ENCODE measurements at places on chromosomes 11 and 22. TPM values are rescaled to one million over a fixed set of nuclear protein-coding genes. Genes with fewer than 3 reads are reported as not detected.
A peak's percentile ranks its signal among the peaks of the same experiment; 100 is the strongest.

RCOR2 gene
- 15.6 TPM for polyA plus RNA-seq

- no peak for DNase-seq
Measured at GRCh38 chr11:125463590-125464269, 32.3 kb downstream of the FEZ1 start.

DNA sequence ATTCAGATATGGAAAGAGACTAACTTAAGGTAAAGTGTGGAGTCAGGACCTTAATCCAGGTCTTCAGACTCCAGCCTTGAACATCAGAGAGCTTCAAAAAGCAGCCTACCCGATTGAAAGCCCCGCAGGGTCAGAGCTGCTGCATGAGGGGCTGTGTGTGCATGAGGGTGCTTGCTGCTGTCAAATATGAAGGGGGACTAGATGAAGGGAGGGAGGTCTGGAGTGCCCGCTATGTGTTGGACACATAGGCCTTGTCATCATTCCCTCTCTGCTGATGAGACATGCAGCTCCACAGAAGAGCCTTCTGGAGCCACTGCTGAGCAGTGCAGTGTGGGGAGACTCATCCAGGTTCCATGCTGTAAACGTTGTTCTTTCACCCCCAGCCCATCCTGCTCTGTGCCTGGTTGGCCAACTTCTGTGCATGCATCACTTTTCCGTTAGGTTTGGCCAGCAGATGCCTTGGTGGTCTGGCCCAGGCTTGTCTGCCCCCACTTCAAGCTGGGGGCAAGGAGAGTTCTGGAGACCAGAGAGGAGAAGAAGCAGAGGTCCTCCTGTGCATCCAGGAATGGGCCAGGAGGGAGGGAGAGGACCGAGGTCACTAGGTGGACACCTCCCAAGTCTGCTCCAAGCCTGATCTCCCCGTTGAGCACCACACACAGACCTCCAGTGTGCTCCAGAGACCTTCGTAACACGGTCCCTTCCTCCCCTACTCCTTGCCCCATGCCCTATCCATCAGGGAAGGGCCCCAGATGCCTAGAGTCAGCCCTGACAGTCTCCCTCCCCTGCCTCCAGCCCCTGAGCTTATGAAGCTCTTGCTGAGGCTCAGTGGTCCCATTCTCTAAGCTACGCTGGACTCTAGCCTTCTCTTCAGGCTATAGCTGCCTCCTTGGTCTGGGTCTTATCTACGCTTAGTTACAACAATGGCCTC lies 32.0 kb downstream of the LRRC32 start:
- no peak for DNase-seq

GRCh38 chr11:73866095-73866579 lies 10.5 kb downstream of the COA4 start:
- no peak for DNase-seq

DNA sequence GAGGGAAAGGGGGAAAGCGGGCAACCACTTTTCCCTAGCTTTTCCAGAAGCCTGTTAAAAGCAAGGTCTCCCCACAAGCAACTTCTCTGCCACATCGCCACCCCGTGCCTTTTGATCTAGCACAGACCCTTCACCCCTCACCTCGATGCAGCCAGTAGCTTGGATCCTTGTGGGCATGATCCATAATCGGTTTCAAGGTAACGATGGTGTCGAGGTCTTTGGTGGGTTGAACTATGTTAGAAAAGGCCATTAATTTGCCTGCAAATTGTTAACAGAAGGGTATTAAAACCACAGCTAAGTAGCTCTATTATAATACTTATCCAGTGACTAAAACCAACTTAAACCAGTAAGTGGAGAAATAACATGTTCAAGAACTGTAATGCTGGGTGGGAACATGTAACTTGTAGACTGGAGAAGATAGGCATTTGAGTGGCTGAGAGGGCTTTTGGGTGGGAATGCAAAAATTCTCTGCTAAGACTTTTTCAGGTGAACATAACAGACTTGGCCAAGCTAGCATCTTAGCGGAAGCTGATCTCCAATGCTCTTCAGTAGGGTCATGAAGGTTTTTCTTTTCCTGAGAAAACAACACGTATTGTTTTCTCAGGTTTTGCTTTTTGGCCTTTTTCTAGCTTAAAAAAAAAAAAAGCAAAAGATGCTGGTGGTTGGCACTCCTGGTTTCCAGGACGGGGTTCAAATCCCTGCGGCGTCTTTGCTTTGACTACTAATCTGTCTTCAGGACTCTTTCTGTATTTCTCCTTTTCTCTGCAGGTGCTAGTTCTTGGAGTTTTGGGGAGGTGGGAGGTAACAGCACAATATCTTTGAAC lies 6.8 kb downstream of the MALAT1 start:
- DNase-seq: no peak

DNA sequence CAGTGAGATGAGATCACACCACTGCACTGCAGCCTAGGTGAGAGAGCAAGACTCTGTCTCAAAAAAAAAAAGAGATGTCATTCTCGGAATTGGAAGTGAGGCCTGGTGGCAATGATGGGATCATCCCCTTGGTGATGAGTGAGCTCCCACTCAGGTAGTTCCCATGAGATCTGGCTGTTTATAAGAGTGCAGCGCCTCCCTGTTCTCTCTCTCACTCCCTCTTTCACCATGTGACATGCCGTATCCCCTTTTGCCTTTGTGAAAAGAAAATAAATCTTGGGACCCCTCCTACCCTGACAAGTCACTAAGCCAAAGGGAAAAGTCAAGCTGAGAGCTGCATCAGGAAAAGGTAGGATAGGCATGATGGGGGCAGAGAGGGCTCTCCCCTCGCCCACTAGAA lies 28.8 kb downstream of the ZNF70 start:
- DNase-seq: no peak

RAG1 gene
- 2.8 TPM for polyA plus RNA-seq

DNA sequence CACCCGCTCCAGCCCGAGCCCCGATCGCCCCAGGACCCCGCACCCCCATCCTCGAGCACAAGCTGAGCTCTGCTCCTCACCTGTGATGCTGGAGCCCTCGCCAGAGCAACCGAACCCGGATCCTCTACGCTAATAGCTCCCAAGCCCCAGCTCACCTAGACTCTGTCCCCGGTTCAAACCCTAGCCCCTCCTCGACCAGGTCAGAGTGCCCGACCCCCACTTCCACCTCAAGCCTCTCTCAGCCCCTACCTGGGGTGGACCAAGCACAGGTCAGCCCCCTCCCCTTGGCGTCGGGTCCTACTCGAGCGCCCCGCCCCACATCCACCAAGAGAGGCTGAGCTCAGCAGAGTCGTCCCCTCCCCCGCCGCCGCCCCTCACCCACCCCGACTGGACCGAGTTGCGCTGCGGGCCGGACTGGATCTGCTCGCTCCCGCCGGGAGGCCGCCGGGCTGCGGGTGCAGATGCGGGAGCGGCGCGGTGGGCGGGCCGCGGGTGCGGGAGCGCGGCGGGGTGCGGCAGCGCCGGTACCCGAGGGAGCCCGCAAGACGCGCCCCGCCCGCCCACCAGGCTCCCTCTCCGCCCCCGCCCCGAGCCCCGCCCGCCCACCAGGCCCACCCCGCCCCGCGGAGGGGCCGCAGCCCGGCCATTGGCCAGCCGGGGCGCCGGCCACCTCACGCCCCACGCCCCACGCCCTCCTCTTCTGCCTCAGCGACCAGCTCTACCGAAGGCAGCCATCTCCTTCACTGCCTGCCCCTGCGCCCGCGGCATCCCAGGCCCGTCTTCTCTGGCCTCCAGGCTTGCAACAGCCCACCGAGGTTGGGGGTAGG lies 577 bp upstream of the DKK3 start:
- DNase-seq: peak; percentile 24

GRCh38 chr22:39292031-39292462 lies 27.4 kb downstream of the RPL3 start:
- no peak for DNase-seq

- no peak for DNase-seq
Measured at GRCh38 chr11:27153136-27153535, 112.5 kb downstream of the BBOX1 start.

DNA sequence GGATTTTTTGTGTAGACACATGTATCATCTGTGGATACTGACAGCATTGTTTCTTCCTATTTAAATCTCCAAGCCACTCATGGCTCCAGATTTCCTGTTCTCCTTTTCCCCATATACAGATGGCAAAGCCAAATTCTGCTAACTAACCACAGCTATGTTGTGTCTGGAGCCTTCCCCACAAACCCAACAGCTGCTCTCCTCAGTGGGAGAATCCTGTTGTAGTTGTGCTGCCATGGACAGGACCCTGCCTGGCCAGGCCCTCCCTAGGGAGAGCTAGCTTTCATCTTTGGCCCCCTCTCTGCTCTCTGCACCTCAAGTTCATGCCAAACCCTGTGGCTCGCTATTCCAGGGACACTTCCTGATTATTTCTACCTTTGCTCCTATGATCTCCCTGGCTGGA lies 106.4 kb upstream of the CCDC90B start:
- DNase-seq: no peak

TPH1 gene
- 0.92 TPM for polyA plus RNA-seq

GRCh38 chr11:30426781-30427180 lies 103.9 kb downstream of the ARL14EP start:
- DNase-seq: no peak

- no peak for DNase-seq
Measured at GRCh38 chr11:44873537-44873936, 77.1 kb downstream of the TP53I11 start.

- no peak for DNase-seq
Measured at GRCh38 chr11:62611705-62612365, 740 bp downstream of the EML3 start.

DNA sequence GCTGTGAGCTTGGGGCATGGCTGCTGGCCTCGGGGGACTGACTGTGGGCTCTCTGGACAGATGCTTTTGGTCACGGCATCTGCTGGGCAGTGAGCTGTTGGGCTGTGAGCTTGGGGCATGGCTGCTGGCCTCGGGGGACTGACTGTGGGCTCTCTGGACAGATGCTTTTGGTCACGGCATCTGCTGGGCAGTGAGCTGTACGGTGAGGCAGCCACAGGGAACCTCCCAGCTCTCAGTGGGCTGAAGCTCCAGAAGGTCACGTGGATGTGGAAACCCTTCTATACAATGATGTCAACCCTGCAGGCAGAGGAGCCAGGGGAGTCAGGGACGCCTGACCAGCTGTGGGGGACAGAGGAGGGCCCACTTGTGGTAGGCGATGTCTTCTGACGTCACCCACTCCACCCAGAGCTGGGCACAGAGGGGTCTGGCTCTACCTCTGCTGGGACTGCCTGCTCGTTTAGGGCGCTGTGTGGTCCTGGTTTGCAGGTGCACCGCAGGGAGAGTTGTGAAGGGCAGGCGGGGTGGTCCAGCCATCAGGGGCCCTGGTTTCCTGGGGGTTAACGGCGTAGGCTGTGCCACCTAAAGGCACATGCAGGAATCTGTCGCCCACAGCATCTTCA lies 1331.3 kb downstream of the BRD1 start:
- DNase-seq: no peak

- DNase-seq: no peak
Measured at GRCh38 chr11:65891219-65892136, 1.0 kb downstream of the CCDC85B start.

DNA sequence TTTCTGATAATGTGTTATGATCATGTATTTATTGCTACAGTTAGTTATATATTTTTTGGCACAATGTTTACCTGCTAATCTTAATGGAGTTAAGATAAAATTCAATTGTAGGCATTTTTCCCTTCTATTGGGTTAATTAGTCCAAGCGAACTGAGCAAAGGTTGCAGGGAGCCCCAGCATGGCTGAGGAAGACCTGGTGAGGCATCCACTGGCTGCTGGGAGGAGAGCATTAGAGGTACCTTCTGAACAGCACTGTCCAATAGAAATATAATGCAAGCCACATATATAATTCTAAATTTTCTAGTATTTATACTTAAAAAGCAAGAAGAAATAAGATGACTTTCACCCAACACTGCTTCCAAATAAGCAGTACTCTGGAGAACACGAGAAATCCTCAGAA lies 689 bp upstream of the TMEM126A start:
- no peak for DNase-seq

- no peak for DNase-seq
Measured at GRCh38 chr11:99818991-99819390, 798.2 kb downstream of the CNTN5 start.

DNA sequence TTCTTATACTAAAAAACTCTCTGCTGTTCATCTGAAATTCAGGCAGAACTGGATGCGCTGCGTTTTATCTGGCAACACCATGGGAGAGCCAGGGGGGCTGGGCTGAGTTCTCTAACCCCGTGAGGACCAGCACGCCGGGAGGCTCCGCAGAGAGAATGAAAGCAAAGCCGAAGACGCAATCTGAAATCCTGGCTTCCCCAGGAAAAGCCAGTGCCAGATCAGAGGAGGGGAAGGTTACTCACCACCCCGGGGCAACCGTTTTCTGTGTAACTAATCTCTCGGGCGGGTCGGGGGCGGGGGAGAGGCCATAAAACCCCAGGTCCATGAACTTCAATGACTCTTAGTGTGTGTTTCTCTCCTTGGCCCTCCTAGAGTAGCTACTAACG lies 99.4 kb downstream of the SHANK2 start:
- no peak for DNase-seq

DNA sequence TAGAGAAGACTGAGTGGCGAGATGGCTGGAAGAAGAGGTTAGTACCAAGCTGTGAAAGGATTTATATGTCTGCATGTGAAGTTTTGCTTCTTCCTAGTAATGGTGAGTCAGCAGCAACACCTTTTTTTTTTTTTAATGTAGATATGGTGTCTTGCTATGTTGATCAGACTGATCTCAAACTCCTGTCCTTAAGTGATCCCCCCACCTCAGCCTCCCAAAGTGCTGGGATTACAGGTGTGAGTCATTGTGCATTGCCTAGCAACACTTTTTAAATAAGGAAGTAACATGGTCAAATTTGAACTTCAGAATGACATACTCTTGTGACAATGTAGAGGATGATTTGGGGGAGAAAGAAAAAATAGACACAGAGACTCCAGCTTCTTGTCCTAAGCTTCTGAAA lies 6.5 kb upstream of the CSTPP1 start:
- DNase-seq: no peak

UBQLNL gene
- polyA plus RNA-seq: 0.56 TPM

CECR2 gene
- 21.4 TPM for polyA plus RNA-seq

- no peak for DNase-seq
Measured at GRCh38 chr22:24697172-24697571, 77.3 kb downstream of the PIWIL3 start.

C11orf65 gene
- polyA plus RNA-seq: 2.1 TPM

MMP12 gene
- 4.2 TPM for polyA plus RNA-seq

SRSF8 gene
- polyA plus RNA-seq: 60.2 TPM

DNA sequence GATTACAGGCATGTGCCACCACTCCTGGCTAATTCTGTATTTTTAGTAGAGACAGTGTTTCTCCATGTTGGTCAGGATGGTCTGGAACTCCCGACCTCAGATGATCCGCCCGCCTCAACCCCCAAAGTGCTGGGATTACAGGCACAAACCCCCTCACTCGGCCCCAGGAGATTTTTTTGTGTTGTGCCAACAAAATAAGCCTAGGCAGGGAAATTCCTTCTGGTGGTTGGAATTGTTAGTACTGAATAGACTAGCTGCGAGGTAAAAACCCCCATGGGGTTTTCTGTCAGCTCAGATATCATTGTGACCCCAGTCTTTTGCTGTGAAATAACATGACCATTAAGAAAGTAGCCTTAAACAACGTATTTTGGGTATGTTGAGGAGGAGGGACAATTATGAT lies 144.9 kb downstream of the BCR start:
- no peak for DNase-seq

LDLRAD3 gene
- polyA plus RNA-seq: 24.8 TPM

GRCh38 chr11:66971488-66971887 lies 3.6 kb upstream of the C11orf86 start:
- no peak for DNase-seq

GRCh38 chr11:19861171-19861570 lies 148.5 kb downstream of the NAV2 start:
- DNase-seq: no peak

NLRP14 gene
- polyA plus RNA-seq: 0.68 TPM

CNTN5 gene
- polyA plus RNA-seq: 24.5 TPM

C11orf52 gene
- 10.5 TPM for polyA plus RNA-seq

CHST1 gene
- polyA plus RNA-seq: 8.7 TPM

KRTAP5-9 gene
- 0.59 TPM for polyA plus RNA-seq

Data from renal cortex interstitium (tissue), 15 donors.